ENCODE measurements at places on chromosomes 12 and 14.

DNA sequence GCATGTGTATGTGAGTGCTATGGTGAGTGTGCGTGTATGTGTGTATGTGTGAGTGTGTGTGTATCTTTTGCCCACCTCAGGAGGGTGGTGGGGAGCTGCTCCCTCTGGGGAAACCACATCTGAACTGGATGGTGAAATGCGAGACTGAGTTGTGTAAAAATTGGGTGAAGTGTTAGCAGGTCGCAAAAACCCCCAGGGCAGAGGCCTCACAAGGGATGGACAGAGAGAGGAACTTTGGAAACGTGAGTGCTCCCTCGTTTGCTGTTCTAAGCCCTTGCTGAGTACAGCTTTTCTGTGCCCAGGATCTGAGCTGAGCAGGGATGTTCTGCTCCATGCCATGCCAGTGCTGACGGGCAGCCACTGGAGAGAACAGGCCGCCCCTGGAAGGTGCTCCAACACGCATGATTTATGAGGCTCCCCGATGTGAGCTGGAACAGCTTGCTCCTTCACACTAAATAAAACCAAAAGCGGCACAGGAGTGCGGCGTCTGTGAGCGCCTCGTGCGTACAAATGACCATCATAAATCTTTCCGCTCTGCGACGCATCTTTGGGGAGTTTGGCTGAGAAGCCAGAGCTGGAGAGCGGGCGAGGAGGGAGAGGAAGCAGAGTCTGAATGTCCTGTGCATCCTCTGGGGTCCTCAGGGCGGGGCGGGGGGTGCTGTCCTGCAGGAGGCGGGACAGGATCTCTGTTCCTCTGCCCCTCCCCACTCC lies 14.1 kb upstream of the GALNT9 start:
- DNase-seq: peak; percentile 69

- no peak for DNase-seq
Observed at GRCh38 chr12:49942921-49943624, 7.5 kb upstream of the AQP2 start.

GRCh38 chr12:1502831-1503230 lies 91.5 kb downstream of the FBXL14 start:
- DNase-seq: peak; percentile 21

GRCh38 chr14:70622111-70622712 lies 19.5 kb upstream of the TTC9 start:
- DNase-seq: no peak

GRCh38 chr14:23445773-23446172 lies 10.3 kb upstream of the MYH7 start:
- no peak for DNase-seq

GRCh38 chr12:88303335-88303734 lies 161.2 kb downstream of the TMTC3 start:
- no peak for DNase-seq
